ENCODE measurements at places on chromosomes 16 and 17.

DNA sequence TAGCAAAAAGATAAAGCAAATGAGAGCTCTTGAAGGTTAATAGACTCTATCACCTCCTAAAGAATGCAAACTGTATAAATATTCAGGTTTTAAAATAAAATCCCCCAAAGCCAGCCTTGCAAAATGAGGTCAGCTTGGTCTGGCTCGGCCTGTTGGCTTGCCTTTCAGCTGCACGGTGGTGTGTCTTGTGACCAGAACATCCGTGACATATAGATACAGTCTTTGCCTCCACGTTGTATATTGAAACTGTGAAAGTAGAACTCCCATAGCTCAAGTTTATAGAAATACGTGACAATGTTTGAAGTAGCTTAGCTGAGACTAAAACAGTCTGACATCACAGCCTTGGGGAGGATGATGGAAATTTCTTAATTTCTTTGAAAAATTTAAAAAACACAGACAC is 236.6 kb upstream of the MYOCD start:
- DNase-seq = no peak

DNA sequence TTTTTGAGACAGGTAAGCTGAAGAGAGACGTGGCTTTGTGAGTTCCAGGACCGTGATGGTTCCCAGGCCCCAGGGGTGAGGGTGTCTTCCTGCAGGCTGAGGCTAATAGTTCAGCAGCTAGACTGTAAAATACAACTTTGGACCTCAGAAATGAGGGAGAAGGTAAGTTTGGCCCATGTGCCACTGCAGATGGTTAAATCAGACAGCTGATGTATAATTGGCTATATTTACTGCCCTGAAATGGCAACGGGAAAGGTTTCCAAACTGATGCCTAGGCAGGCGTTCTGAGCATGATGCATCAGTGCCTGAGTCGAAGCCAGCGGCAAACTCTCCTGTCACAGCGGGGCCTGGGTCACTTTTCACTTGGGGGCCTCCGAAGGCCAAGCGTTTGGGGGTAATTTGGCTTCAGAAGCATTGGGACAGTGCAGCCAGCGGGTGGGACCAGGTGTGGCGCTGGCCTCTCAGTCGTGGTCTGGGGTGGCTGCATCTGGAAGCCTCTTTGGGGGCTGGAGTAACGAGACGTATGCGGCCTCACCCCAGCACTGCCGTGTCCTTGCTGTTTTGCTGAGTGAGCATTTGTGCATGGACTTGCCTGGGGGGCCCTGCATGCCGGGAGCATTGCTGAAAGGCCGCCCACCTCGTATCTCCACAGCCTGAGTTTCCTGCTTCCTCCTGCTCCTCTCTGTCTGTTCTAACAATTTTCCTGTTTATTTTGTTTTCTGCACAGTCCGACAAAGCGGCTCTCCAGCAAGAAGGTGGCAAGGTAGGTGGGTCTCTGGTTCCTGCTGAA is 31.2 kb upstream of the CAPN15 start:
- DNase-seq = no peak

GRCh38 chr16:4261557-4262172 is 11.2 kb downstream of the TFAP4 start:
- DNase-seq = no peak

DNA sequence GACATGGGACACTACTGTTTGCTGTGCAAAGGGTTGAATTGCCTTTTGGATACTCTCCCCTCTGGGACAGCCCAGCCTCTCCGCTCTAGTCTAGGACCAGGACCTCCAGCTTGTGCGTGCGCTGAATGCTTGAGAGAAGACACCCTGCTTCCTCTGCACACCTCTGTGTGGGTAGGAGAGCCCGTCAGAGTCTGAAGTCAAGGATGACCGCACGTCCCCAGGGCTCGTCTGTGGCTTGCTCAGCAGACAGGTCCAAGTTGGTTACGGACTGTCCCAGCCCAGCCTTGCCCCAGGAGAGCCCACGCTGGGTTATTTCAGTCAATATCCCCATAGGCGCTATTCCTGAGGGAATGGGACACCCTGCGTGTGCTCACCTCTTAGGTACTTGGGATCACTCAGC is 3.7 kb downstream of the C16orf89 start:
- no peak for DNase-seq

GRCh38 chr17:2485970-2486369 is 25.7 kb downstream of the METTL16 start:
- DNase-seq = no peak

GRCh38 chr17:61638087-61638486 is 47.1 kb upstream of the NACA2 start:
- DNase-seq = no peak

- DNase-seq = no peak
These were observed 6.0 kb upstream of the GRIN2C start for GRCh38 chr17:74865504-74866197.

DNA sequence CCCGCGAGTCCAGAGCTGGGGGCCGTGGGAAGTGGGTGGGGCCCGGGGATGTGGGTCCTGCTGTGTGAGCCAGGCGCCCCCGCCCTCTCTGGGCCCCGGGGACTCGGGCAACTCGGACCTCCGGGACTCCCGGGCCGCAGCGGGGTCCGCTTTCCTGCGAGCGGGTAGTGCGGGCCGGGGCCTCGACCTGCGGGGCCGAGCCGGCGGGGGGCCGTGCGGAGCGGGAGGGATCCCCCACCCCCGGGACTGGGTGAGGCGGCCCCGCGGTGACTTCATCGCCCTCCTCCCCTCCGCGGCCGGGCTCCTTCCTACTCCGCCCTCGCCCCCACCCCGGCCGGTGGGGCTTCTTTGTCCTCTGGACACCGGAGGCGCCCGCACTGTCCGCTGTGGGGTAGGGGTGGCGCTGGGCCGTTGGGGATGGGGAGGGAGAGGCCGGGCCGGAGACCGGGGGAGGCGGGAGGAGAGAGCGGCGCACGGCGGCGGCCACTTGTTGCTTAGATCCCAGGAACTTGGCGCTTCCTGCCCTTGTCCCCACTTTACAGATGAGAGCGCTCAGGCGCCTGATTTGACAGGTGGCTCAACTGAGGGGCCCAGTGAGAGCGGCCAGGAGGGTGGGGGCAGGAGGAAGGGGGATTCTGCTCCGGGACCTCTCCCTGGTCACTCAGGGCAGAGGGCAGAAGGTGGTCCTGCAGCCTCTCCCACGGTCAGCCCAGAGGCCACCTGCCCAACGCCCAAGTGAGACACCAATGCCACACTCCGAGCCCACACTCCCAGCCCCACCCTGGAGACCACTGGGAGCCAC is 874 bp downstream of the CMTM3 start:
- no peak for DNase-seq

GRCh38 chr16:83661656-83662055 is 146.1 kb upstream of the HSBP1 start:
- DNase-seq = no peak
